Type B pancreatic cell (in vitro differentiated cells): ENCODE measurements at places on chromosomes 12 and 14.

DNA sequence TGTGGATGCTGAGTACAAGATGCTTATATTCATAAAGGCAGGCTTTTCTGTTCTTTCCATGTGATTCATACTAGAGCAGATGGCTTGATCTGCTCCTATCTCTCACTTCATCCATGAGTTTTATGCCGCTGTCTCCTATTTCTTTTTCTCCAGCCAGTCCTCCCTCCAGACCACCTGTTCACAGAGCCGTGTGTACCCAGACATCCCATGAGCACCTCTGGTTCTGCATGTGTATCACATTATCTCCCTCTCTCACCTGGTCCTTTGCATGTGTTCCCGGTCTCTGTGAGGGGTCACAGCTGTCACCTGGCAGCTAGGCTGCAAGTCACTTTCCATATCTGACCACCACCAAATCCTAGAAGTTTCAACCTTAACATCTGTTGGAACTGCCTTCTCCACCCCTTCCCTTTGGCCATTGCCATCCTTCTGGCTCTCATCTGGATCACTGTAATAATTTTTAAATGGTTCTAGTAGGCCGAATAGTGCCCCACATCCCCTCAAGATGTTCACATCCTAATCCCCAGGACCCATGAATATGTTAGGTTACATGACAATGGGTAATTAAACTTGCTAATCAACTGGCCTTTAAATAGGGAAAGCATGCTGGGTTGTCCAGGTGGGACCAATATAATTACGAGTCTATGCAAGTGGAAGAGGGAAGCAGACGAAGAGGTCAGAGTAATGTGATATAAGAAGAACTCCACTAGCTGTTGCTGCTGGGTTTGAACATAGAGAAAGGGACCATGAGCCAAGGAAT, 168.1 kb downstream of the SNAPC1 start:
- peaks cover 28% of the 10 kb centered on the region for H3K4me1 ChIP-seq
- no peak overlapping the region for H3K27ac ChIP-seq

GRCh38 chr12:56581418-56582145, 48.5 kb downstream of the BAZ2A start:
- H3K36me3 ChIP-seq = peaks cover 5% of the 10 kb centered on the region
- H3K4me3 ChIP-seq = no peak overlapping the region
- DNase-seq = no peak

DNA sequence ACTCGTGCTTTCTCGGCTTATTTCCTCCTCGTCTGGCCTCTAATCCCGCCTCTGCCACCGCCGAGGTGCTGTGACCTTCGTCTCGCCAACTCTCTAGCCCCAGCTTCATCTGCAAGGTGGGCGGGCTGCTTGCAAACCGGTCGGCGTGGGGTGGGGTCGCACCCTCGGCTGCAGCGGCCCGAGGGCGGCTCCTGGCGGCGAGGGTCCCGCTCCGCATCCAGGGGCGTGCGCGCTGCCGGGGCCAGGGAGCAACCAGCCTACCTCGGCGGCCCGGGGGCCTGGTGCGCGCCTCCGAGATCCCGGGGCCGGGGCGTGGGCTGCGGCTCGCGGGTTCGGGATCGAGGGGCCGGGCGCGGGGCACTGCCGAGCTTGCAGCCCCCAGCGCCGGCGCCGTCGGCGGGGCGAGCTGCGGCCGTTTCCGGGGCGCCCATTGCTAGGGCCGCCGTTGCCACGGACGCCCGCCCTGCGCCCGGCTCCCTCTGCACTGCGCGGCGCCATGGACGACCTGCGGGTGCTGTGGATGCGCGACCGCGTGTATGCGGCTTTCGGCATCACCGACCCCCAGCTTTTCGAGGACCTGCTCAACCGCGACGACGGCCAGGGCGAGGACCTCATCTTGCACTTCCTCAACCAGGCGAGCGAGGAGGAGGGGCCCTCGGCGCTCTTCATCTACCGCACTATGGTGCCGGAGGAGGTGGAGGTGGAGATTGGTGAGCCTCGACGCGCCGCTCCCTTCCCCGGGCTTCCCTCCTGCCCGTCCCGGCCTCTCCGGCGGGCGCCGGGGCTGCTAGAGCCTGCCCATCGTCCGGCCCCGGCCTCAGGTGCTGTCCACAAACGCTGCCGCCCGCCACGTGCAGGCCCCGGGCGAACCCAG, at the start of gene DNAH10:
Gene DNAH10, plus strand, starts transcription at position 461 of the 874 bp plus-strand sequence. Its CDS starts 36 bp downstream, at position 497.
- peaks cover 6% of the 10 kb centered on the region for H3K4me1 ChIP-seq
- peak within 1 kb of the TSS; percentile 84 for H3K4me3 ChIP-seq
- peaks cover 3% of the 10 kb centered on the region for H3K36me3 ChIP-seq
- DNase-seq = peak; percentile 76
- no peak within 1 kb of the TSS for H3K27ac ChIP-seq
- peaks cover 21% of the 10 kb centered on the region for H3K27me3 ChIP-seq

GRCh38 chr14:92585981-92586937, 72.7 kb downstream of the RIN3 start:
- H3K4me3 ChIP-seq = no peak overlapping the region
- peaks cover 5% of the 10 kb centered on the region for H3K4me1 ChIP-seq
- peaks cover 7% of the 10 kb centered on the region for H3K36me3 ChIP-seq
- DNase-seq = no peak

- no peak overlapping the region for H3K4me3 ChIP-seq
- H3K36me3 ChIP-seq = no peaks in the 10 kb centered on the region
- H3K4me1 ChIP-seq = no peaks in the 10 kb centered on the region
- no peak overlapping the region for H3K27ac ChIP-seq
- no peak for DNase-seq
Measured at GRCh38 chr12:118830296-118830695, 151.0 kb upstream of the SRRM4 start.

DNA sequence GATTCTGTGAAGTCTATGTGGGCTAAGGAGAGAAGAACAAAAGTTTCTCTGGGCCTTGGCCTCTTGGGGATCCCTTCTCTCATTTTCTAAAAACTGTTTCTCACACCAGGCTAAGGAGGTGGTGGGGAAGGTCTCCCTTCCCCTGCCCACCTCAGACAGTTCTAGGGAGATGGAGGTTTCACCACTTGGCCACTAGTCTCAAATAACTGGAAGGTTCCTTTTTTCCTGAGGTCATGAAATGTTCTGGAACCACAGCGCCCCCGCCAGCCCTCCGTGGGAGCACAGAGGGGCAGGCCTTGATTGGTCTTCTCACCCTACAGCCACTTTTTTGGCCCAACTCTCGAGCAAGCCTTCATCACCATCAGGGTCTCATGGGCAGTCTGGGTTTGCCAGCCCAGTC, 12.6 kb downstream of the C12orf43 start:
- no peak overlapping the region for H3K27ac ChIP-seq
- H3K36me3 ChIP-seq = peaks cover 4% of the 10 kb centered on the region
- H3K4me1 ChIP-seq = peaks cover 3% of the 10 kb centered on the region
- no peaks in the 10 kb centered on the region for H3K27me3 ChIP-seq
- no peak overlapping the region for H3K4me3 ChIP-seq
- no peak for DNase-seq

DNA sequence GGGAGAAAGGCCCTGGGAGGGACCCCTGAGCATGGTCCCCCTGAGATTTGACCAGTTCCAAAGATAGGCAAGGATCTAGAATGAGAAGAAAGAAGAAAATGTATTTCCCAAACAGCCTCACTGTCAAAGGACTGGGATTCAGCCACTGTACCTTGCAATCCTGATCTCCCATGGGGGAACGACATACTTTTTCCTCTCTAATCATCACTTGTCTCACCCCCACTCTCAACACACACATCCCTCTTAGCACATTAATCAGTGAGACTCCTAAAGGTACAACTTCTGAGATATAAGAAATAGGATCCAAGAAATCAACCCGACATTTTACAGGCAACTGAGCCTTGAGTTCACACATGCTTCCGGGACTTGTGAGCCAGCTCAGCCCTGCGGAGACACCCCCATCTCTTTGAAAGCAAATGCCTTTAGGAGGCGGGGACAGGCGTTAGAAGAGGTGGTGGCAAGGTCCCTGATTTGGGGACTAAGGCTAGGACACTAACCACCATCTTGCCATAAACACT, 1.4 kb downstream of the MAP3K9 start:
- no peaks in the 10 kb centered on the region for H3K27me3 ChIP-seq
- peak overlapping the region; percentile 88 for H3K4me3 ChIP-seq

DNA sequence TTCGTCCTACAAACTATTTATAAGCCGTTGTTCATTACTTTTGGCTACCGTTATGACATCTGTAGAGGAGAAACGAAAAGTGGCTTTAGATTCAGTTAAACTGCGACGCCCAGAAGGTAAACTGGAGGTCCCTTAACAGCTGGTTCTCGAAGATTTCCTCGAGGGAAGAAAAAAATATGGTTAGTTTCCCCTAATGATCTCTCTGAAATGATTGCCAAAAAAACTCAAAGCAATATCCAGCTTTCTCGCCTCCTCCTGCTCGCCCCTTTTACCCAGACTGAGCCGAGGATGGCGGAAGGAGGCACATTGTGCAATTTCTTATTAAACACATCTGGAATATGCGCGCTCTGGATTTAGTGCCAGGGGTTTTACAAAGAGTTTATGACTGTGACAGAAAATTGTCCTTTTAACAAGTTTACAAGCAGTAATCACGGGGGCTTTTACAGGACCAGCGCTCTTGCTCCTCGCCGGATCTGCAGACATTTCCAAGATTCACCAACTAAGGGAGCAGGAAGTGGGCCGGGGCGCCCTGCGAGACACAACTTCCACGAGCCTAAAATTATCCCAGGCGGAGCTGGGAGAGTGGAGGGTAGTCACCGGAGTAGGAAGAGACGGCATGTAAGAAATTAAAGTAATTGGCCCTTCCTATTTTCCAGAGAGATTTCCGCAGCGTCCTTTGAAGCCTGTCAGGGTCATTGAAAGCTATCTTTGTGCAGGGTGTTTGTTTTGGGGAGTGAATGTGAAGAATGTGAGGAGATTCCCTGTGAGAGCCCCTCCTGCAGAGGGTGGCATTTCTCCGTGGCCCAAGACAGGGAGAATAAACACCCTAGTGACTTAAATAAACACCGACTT, 5.6 kb downstream of the SIX1 start:
- no peak for DNase-seq
- H3K27me3 ChIP-seq = peaks cover 96% of the 10 kb centered on the region
- peaks cover 16% of the 10 kb centered on the region for H3K36me3 ChIP-seq
- peak overlapping the region; percentile 2 for H3K27ac ChIP-seq

DNA sequence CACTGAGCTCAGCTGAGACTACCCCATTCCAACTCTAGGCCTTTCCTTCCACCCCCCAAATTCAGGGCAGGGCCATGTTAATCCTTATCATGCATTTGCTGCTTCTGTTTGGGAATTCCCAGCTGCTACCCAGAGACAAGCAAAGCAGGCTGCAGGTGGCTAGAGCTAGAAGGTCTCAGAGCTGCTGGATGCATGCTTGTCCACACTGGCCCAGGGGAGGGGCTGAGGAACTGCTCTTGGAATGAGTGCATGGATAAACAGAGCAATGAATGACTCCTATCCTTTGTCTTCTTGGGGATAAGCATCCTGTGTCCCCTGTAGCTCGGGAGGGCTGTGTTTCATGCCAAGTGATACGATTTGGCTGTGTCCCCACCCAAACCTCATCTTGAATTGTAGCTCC, 136.8 kb upstream of the NOS1 start:
- DNase-seq = no peak
- peaks cover 19% of the 10 kb centered on the region for H3K4me1 ChIP-seq
- H3K27me3 ChIP-seq = peaks cover 60% of the 10 kb centered on the region

DNA sequence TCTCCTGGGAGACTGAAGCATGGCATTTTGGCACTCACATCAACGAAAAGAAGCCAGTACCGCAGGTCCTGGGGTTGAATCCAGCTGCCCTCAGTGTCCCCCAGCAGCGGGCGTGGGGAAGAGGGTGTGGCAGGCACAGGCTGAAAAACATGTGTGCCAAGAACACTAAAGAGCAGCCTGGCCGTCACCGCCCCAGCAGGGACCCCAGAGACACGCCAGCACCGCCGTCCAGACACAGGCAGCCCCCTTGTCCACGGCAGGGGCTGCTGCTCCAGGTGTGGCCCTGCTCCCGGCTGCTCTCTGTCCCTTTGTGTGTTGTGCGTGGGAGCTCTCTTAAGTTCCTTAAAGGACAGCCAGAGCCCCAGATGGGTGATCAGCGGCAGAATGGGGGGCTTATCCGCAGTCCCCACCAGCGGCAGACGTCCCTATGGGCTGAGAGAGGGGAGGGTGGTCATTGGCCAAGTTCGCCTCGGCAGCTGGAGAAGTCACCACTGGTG, 556 bp downstream of the PHETA1 start:
- no peak for DNase-seq
- H3K27me3 ChIP-seq = no peaks in the 10 kb centered on the region
- H3K27ac ChIP-seq = peak overlapping the region; percentile 54
- peak overlapping the region; percentile 88 for H3K4me3 ChIP-seq

- peaks cover 3% of the 10 kb centered on the region for H3K36me3 ChIP-seq
- H3K27ac ChIP-seq = no peak overlapping the region
- no peak overlapping the region for H3K4me3 ChIP-seq
- H3K4me1 ChIP-seq = no peaks in the 10 kb centered on the region
- H3K27me3 ChIP-seq = no peaks in the 10 kb centered on the region
Measured at GRCh38 chr12:29889737-29890136, 106.0 kb upstream of the TMTC1 start.

DNA sequence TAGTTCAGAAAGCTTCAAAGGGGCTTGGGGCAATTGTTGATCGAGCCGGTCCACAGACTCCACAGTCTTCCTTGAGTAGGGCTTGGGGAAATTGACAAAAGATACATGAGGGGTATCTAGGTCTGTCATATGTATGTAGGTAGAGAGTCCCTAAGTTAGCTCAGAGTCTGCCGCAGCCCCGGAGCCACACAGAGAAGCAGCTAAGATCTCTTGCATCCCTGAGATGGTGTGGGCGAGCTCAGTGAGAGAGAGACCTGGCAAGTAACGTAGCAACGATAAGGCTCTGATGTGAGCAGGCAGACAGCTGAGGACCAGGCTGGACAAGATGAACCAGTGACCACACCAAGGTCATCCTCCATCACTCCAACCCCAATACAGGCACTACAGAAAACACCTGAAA, 297.6 kb downstream of the TMEM132D start:
- H3K36me3 ChIP-seq = no peaks in the 10 kb centered on the region
- H3K4me3 ChIP-seq = no peak overlapping the region
- no peak for DNase-seq
- H3K27ac ChIP-seq = no peak overlapping the region
- peaks cover 5% of the 10 kb centered on the region for H3K27me3 ChIP-seq

DNA sequence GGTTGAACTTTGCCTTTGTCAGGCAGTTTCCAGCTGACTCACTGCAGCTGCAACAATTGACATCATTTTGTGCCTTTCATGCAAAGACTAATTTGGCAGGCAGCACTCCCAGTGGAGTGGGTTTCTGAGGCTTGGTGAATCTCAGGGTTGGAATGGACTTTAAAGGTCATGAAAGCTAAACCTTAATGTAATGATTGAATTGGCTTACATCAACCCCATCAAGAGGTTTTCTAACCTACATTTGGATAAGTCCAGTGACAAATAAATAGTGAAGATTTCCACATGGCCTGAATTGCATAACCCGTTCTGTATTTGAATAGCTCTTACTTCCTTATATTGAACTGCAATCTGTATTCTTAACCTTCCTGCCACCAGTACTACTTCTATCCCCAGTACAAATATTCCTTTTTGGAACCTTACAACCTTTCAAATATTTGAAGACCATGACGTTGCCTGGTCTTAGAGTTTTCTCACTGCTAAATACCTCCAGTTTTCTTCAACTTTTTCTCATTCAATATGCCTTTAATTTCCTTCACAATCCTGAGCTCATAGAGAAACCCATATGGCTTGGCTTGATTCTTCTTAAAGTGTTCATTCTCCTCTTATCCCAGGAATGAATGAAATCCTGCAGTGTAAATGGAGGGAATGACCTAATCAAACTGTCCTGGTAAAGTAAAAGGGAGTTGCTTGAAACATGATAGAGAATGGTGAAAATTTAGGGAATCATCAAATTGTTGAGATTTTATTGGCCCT, 168.1 kb upstream of the NOVA1 start:
- no peaks in the 10 kb centered on the region for H3K27me3 ChIP-seq
- peaks cover 5% of the 10 kb centered on the region for H3K4me1 ChIP-seq
- DNase-seq = no peak
- no peak overlapping the region for H3K27ac ChIP-seq
- no peak overlapping the region for H3K4me3 ChIP-seq
